ENCODE measurements at places on chromosomes 1 and 21.

DNA sequence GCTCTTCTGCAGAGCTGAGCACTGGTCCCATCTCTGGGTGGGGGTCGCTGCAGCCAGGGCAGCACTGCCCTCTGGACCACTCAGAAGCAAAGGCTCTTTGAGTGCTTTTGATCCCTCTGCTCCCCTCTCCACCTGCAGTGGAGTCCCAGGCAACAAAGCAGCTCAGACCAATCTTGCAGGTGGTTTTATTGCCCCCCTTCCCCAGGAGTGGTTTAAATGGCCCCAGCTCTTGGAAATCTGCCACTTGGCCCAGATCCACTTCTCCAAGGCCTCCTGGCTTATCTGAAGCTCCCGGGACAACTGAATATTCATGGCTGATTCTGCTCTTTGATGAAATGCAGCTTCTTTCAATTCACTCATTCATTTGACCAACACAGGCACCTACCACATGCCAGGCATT is 2.7 kb downstream of the STUM start:
- DNase-seq = peak; percentile 83

- no peak for DNase-seq
Measured at GRCh38 chr1:86795316-86795715, 90.9 kb downstream of the SH3GLB1 start.

GRCh38 chr1:147626291-147626690 is 44.0 kb downstream of the ACP6 start:
- DNase-seq = no peak

- DNase-seq = peak; percentile 34
Measured at GRCh38 chr1:232643251-232643650, 13.3 kb upstream of the SIPA1L2 start.

DNA sequence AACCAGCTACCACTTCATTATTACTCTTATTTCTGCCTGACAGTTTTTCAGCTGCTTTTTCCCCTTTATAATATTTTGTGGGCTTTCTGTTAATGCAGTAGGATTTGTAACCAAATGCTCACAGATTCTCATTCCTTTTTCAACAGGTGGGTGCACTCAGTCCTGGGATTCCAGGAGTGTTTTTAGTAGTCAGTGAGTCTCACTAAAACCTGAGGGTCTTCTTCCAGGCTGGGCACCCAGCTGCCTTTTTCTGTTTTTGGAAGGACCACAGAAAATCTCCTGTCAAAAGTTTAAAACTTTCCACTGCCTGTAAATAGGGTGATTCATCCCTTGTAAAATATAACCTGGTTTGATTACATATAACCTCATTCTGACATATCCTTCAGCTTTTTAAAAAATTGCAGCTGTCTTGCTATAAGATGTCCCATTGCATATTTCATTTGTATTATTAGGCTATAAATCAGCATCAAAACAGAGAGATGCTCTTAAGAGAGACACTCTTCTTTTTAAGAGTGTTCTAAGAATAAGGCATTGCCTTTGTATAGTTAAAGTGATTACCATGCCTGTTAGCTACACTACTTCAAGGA is 16.8 kb upstream of the CEP350 start:
- DNase-seq = no peak

- no peak for DNase-seq
Measured at GRCh38 chr1:230085178-230085515, 18.1 kb downstream of the GALNT2 start.

GRCh38 chr1:214503553-214503952 is 47.8 kb downstream of the PTPN14 start:
- DNase-seq = no peak
